ENCODE measurements at places on chromosomes 5 and 9. TPM values are rescaled to one million over a fixed set of nuclear protein-coding genes. Genes with fewer than 3 reads are reported as not detected.

Gene GRIA1
- not detected for total RNA-seq

Gene ZNF300
- total RNA-seq, result 6.0 TPM

Gene CENPH
- total RNA-seq, result 6.8 TPM

Gene KLHL3
- 3.3 TPM for total RNA-seq

Gene APBA1
- 15.2 TPM for total RNA-seq

Measured in glomerular endothelial cell (primary cell).